Stimulated activated CD4-positive, alpha-beta T cell treated with anti-CD3 and anti-CD28 coated beads, Interleukin-4, amount 100 ng/mL, for 24 hours (primary cell): ENCODE measurements at places on chromosomes 12 and 14.

GRCh38 chr14:101575581-101575980 is 14.3 kb downstream of the DIO3 start:
- DNase-seq: no peak

GRCh38 chr12:124544311-124544970 is 23.0 kb downstream of the NCOR2 start:
- no peak for DNase-seq

DNA sequence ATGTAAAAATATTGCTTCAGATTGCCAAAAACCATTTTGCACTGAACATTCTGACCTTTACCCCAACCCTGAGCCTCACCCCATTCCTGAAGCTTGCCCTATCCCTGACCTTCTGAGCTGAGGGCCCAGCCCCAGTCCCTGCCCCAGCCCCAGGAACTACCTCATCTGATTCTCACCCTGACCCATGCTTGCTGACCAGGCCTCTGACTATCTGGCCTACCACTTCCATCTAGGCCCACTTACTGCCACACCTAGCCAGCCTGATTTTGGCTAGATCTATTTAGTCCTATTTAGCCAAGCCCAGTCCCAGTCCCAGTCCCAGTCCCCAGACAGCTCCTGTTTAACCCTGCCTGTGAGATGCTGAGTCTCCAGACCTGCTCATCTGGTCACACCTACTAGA is 33.6 kb downstream of the OR10P1 start:
- DNase-seq: no peak

- DNase-seq: no peak
Measured at GRCh38 chr14:23513818-23514643, 37.5 kb downstream of the ZFHX2 start.

DNA sequence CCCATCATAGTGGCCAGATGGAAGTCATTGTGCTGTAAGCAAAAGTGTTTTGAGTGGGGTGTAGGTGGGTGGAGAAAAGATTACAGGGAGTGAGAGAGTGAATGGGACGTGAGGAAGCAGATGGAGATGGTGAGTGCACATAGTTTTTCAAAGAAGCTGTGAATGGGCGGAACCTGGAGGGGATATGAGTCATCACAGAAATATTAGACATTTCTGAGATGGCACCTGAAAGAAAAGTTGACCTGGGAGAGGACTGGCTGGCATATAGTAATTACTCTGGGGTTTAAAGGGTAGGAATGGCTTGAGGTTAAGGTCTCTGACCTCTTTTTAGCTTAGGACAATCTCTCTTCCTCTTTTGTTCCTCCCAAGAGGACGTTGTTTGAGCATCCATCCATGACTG is 50.5 kb downstream of the ANO4 start:
- no peak for DNase-seq

- no peak for DNase-seq
Measured at GRCh38 chr12:104855599-104855998, 102.5 kb downstream of the SLC41A2 start.

DNA sequence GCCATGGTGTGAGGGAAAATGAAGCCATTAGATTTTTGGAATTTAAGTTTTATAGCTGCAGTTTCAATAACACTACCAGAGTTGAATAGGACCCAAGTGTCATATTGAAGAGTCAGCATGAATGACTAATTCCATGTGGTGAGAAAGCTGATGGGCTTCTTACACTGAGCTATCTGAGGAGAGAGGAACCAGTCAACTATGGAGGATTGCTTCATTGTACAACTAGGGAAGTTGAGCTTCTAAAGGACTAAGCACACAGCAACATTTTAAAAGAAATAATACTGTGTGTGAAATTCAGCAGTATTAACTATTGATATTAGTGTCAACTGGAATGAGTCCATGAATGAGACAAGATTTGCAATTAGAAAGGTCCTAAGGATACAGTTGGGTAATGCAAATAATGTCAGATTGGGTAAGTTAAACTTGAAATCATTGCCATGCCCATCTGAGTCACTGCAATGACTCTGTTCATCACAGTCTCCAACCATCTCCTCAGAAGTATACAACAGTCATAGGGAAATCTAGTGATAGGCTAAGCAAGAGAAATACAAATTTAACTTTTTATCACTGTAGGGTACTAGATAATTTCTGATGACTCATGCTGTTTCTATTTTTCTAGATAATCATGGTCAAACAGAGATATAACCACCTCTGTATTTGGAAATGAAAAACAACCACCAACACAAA is 394.2 kb downstream of the FSCB start:
- no peak for DNase-seq

- no peak for DNase-seq
Measured at GRCh38 chr12:49364989-49365388, 2.3 kb upstream of the SPATS2 start.

DNA sequence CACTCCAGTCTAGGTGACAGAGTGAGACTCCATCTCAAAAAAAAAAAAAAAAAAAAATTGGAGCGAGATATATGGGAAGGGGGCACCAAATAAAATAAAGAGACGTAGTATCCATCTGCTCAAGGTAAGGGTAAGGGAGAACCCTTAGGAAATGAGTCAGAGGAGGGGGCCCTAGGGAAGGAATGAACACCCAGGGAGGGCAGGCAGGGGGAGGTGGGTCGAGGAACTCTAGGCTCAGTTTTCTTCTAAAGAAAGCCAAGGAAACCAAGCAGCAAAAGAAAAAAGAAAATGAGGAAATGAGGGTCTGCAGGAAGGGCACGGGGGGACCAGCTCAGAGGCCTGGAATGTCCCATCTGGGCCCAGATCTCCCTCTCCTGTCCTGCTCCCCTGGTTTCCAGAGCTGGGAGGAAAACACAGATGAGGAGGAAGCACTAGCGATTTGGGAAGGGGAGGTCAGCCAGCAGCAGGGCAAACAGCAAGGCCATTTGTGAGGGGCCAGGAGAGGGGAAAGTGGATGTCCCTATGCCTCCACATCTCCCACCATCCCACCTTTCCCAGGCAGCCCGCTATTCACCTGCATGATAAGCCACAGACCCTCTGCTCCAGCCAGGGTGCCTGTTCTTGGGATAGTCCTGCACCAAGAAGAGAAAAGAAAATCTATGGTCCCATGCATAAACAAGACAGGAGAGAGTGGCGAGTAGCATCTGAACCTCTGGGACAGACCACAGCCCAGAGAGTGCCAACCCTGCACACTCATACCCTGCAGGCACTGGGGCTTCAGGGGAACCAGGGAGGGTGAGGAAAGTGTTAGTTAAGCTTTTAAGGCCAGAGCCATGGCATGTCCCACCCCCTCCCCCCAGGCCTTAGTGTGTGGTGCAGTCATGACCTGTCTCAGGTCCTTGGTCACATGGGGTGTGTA is 11.9 kb downstream of the SPRYD3 start:
- DNase-seq: no peak
